ENCODE measurements at places on chromosomes 11 and 22.

DNA sequence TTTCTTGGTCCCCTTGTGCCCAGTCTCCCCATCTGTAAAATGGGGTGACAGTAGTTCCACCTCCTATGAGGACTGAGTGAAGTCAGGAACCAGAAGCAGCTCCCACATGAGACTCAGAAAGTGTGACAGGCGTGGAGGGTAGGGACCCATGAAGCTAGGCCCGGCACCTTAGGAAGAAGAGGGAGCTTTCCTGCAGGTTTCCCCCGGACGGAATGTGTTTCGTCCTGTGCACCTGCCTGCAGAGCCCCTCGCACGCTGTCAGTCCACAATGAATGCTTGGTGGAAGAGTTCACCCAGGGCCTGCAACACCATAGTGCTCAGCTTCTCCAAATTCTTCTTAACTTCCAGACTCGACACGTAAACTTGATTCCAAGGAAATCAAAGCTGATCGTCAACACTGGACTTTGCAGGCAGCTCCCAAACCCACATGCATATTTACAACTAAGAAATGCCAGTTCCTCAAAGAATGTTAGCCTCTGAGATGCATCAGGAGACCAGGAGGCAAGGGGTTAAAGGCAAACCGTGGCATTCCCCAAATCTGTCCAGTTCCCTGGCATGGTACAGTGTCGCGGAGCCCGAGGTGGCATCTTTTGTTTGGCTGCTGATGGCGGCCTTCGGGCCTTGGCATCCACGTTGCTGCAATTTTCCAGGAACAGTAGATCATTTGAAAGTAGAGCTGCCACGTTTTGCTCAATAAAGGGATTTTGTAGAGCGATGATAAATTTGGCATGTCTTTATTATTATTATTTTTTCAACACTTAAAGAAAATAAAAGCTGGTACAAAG is 15.4 kb downstream of the LRP5 start:
- DNase-seq, result no peak

- no peak for DNase-seq
Measured at GRCh38 chr22:24290459-24290858, 19.8 kb downstream of the SPECC1L start.

DNA sequence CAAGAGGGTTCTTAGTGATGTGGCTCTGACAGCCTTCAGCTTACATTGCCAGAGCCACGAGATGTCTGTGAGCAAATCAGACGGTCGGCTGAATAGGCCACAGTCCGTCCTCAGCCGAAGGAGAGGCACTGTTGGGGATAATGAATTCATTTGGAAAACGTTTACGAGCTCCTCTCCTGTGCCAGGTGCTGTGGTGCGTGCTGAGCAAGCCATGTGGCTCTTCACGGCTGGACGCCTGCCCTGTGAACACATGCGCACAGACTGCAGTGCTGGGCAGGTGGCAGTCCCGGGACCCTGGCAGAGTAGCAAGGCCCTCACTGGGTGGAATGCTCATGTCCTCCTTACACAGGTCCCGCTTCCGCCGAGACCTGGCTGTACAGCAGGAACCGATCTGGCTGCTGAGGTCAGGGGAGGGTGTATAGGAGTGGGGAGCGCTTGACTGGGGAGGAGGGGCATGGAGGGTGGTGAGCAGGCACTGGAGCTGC is 6.8 kb downstream of the TBC1D22A start:
- DNase-seq, result no peak

GRCh38 chr11:15497366-15497765 is 382.6 kb downstream of the INSC start:
- DNase-seq, result no peak

- no peak for DNase-seq
Measured at GRCh38 chr11:116329354-116330090, 443.3 kb downstream of the BUD13 start.

GRCh38 chr11:66237867-66238266 is 30.6 kb upstream of the RAB1B start:
- DNase-seq, result no peak

DNA sequence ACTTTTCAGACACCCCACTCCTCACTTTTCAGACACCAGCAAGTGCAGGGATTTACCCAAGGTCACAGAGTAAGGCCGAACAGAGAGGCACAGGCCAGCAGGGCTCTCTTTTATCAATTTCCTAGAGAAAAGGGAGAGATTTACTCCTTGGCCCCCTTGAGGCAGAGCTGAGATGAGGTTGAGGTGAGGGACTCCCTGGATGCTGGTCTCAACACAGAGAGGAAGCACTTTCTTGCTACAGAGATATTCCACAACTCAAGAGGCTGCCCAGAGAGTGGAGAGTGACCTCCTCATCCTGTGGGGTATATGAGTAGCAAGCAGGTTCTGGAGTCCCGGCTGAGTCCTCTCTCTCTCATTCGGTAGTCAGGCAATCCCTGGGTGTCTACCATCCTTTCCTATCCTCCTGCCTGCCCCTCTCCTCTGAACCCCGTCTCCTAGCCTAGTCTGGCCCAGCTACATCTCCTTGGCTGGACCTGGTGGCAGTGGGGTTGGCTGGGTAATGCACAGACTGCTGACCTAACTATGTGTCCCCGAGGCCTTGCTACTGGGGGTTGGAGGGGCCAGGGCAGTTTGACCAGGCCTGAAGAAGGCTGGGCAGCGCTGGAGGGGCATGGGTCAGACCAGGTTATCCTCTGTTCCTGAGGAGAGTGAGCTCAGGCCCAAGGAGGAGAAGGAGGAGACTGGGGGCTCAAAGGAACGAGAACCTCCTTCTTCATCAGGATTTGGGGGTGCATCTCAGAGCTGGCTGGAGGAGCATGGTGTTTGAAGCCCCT is 1.8 kb upstream of the ARHGEF17 start:
- DNase-seq, result no peak

GRCh38 chr11:102309621-102310541 is 7.4 kb upstream of the BIRC3 start:
- no peak for DNase-seq

GRCh38 chr11:114197799-114198500 is 98.2 kb upstream of the NNMT start:
- no peak for DNase-seq

DNA sequence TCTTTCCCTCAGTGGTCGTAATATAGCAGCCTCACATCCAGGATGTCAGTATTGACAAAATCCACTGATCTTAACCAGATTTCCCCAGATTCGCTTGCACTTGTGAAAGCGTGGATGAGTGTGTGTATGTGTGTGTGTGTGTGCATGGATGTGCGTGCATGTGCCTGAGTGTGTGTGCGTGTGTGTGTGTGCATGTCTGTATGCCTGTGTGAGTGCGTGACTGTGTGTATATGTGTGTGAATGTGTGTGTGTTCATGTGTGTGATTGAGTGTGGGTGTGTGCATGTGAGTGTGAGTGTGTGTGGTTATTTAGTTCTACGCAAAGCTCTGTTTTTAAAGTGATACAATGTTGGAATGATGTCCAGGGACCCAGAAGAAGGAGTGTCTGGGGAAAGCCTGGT is 723.2 kb downstream of the BRD1 start:
- no peak for DNase-seq

GRCh38 chr11:2739531-2740274 is 39.9 kb upstream of the KCNQ1OT1 start:
- DNase-seq, result no peak

GRCh38 chr22:38966380-38966702 is 8.9 kb downstream of the APOBEC3A start:
- DNase-seq, result no peak

GRCh38 chr11:36407356-36407755 is 102.7 kb downstream of the TRAF6 start:
- no peak for DNase-seq

DNA sequence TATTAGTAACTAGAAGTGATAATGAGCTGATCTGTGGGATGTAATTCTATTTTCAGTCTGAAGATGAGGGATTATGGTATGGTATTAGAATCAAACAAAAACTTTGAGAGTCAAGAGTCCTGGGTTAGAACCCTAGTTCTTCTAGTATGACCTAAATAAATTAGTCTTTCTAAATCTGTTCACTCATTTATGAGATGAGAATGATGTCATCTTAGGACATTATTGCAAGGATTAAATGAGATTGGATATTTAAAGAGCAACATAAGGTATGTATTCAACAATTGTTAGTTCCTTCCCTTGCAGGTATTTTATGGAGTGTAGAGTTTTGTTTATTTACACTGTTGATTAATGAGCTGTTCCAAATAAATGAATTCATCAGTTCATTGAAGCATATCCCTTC is 21.8 kb downstream of the EMSY start:
- no peak for DNase-seq

- no peak for DNase-seq
Measured at GRCh38 chr11:18392434-18393321, 1.7 kb upstream of the LDHA start.
